CD4-positive, alpha-beta T cell treated with Interleukin-6 at 100 ng/mL for 8 hours (primary cell): ENCODE measurements at places on chromosomes 12 and 14.

DNA sequence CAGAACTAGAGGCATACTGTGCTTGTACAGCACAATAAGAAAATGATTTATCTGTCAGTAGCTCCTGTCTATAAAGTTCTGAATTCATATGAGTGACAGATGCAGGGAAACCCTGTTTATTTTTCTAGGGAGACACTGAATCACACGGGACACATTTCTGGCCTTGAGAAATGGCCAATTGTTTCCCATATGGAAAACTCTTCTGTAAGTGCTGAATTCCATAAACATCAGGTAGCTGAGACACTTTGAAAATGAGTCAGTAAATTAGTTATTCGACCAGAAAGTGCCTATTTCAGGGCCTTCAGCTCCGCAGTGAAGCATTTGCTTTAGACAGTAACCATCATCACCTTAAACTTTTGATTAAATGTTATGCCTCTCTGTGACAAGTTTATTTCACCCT is 184.4 kb downstream of the TMEM132D start:
- no peak for DNase-seq

- DNase-seq = no peak
Observed at GRCh38 chr14:89775151-89775550, 179.4 kb downstream of the EFCAB11 start.

DNA sequence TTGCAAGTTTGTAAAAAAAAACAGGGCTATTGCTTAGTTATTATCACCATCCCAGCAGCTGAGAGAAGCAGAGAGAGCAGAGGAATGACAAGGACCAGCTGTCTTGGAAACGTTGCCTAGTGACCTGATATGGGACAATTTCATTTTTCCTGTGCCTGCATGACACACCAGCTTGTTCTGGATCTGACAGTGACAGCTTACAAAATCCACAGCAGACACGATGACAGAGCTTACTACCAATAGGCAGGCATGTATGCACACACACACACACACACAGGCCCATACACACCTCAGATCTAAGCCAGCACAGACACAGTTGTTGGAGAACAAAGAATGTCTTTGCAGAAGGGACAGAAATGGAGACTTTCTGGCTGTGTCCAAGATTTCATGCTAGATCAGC is 25.4 kb downstream of the HSPB8 start:
- no peak for DNase-seq

GRCh38 chr12:128864516-128865186 is 11.4 kb downstream of the GLT1D1 start:
- DNase-seq = no peak

DNA sequence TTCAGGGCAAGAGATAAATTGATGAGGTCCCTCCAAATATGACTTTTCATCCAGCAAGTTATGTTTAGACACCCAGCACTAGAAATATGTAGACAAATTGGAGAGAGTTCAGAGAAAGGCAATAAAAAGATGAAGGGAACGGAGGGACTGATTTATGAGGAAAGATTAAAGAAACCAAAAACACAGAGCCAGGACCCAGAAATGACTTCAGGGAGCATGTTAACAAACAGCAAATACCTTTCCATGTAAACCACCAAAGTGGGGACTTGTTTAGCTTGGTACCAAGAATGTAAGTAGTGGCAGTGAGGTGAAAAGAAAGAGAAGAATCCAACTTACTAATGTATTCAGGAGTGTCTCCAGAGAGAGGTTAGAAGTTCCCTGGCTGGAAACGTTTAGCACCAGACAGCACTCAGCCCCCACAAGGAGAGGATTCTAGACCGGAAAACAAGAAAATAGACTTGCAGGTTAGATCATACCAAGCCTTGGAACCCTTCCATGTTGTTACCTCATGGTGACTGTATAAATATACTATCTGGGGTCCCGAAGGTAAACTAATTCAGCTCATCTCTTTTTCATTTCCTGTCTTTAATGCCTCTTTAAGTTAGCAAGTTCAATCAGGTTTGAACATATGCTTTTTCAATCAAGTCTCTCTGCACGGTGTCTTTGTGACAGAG is 79.2 kb downstream of the TBC1D30 start:
- DNase-seq = no peak

DNA sequence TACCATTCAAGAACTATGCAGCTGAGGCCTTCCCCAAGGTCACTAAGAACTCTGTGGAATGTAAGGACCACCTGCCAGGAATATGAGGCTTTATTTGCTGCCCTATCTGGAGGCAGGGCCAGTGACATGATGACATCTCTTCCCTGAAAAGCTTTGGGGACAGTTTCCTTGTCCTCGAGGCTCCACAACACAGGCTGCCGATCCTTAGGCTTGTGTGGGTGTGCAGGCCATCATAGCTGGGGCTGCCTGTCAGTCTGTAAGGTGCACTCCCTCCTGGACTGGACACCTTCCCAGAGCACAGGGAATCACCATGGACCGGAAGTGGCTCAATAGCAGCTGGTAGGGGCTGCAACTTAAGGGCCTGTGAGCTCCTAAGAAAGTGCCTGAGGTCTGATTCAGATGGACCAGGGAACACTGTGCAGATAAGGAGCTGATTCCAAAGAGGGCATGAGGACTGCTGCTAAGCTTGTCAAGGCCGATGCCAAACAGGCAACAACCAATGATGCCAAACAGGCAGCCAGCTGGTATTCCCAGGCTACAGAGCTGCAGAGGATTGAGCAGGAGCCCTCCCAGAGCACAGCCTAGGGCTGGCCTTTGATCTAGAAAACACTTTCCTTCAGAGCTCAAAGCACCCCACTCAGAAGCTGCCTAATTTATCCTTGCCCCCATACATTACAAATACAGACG is 84.3 kb downstream of the CRACR2A start:
- no peak for DNase-seq
